ENCODE measurements at places on chromosomes 6 and 20.

- no peak for DNase-seq
These were observed 37.7 kb downstream of the MAP3K4 start for GRCh38 chr6:161029195-161029809.

GRCh38 chr20:63457737-63458136 lies 14.7 kb downstream of the KCNQ2 start:
- no peak for DNase-seq

DNA sequence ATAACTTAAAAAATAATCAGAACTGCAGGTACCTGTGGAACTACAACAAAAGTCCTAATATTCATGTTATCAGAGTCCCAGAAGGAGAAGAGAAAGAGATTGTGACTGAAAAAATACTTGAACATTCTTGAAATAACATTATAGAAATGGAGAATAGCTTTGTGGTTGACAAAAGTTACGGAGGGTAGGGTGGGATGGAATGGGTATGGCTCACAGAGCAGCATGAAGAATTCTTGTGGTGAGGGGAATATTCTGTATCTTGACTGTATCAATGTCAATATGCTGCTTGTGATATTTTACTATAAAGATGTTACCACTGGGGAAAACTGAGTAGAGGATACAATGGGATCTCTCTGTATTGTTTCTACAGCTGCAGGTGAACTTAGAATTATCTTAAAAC lies 122.5 kb downstream of the DST start:
- no peak for DNase-seq

DNA sequence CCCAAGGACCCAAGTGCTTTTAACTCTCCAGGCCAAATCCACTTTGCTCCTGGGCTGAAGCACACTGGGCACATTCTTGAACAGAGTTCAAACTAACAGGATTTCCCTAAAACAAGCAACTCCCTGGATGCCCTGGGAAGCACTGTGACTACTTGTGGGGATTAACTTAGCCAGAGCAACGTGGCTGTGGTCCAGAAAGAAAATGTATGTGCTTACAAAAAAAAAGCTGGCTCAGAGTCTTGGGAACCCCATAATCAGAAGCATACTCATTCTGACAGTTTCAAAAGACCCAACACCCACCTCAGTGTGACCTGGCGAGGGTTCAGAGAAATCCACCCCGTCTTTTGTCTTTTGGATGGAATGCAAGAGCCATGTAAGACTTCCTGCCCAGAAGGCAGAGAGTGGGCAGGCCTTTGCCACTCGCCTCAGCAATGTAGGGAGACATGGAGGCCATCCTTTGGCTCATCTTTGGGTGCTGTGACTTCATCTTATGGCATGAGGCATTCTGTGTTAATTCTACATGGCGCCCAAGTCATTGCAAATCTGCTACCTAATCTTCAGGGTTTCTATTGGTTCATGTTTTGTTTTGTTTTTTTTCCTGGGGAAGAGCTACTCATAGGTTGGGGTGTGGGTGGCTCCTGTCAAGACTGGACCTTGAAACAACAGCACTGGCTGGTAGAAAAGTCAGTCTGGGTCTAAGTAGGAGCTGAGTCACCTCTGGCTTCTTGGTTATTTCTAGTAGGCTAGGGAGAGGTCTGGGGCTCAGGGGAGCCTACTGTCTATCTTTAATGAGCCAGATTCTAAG lies 248.6 kb upstream of the SUPT3H start:
- DNase-seq = no peak

DNA sequence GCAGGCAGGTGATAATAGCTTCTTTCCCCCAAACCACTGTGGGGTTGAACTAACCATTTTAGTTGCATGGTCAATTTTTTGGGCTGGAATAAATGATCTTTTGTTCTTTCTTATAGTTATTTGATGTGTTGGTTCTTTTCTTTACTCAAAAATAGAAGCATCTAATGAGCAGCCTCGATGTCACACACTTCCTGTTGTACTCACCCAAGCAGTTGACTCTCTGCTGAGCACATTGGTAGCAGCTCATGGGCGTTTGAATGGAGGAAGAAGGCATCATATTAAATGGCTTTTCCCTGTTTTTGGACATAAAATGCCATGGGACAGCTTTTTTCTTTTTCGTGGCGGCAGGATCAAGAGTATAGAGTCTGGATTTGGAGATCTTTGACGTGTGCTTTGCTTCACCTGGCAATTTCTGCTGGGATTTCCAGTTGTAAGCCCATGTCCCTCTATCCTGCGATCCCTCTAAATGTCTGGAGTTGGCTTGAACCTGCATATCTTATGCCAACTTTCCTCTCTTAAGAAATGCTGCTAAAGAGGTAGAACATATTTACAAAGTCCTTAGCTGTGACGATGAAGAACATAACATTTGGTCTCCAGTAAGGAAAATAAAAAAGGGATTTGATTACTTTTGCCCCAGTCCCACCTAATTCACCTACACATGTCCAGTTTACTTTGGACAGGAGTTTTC lies 268.3 kb downstream of the PRL start:
- no peak for DNase-seq

- DNase-seq = no peak
These were observed 172.1 kb downstream of the FOXC1 start for GRCh38 chr6:1781817-1782184.

DNA sequence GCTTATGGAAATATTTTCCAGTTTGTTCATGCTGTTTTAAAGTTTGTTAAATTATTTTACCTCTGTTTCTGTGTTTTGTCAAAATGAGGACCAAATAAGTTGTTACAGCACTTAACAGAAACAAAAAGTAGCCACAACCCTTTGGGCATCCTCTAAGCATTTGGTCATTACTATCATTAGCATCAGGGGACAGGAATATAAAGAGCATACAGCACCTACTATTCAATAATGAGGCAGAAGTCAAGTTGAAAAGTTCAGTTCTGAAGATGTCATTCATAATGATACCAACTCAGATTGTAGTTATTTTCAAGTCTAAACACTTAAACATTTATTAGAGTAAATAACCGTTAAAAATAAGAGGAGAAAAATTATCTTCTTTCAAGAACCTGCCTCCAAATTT lies 862.3 kb upstream of the FLRT3 start:
- no peak for DNase-seq

DNA sequence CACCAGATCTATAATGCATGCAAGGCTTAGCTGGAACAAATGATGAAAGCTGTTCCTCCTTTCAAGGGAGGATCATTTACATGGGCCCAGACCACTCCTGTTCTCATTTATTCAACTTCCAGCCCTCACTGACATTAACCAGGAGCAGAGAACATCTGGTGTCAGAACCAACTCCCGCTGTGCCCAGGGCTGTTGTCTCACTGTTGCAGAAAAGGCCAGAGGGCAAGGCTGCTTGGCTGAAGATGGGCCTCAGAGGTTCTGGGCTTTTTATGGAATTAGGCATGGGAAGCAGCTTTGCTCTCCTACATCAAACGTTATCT lies 164.2 kb downstream of the GMPR start:
- DNase-seq = no peak

- no peak for DNase-seq
These were observed 81.5 kb downstream of the KIF13A start for GRCh38 chr6:17905611-17906592.

DNA sequence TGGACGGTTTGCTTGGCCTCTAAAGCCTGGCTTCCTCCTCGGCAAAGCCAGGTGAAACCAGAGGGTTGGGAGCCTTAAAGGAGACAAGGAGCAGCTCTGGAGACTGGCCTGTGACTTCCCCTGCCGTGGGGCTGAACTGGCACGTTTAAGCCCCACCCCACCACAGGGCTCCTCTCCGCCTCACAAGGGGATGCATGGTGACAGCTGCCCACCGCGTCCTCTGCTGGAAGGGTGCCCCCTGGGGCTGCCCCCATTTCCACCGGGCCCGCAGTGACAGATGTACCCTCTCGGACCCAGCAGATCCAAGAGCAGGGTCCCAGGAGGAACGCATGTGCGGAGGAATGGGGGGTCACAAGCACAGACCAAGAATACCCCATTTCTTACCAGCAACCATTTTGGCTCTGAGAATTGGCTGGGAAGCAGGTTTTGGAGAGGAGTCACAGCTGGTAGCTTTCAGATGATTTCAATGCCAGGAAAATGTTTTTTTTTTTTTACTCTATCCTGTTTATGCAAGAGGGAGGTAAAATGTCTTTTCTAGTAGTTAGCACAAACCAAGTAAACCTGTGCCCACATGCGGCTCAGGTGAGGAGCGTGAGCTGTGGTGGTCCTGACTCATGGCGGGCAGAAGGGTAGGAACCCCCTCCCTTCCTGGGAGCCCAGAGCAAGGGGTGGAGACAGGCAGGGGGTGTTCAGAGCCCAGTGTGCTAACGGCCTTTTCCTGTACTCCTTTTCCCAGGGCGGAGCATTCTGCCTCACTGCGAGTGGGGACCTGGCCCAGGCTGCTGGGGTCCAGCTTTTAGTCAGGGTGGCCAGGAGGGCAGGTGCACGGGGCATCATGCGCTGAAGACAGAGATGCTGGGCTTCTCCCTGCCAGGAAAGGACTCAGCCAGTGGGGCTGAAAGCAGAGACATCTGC lies 33.0 kb downstream of the FRMD1 start:
- no peak for DNase-seq

DNA sequence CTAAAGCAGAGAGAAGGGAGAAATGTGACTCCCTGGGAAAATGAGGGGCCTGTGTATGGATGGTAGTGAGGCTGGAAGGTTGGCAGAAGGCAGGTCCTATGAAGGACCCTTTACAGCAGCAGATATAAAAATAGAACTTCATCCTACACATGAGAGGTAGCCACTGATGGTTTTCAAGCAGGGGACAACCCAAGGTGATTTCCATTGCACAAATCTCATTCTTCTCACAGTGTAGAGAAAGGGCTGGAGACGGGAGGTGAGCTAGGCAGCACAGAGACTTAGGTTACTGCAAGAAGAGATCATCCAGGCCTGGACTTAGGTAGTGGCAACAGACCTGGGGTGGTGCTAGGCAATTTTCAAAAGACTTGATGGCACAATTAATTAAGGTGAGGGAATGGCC lies 30.7 kb downstream of the TRAM2 start:
- DNase-seq = no peak

DNA sequence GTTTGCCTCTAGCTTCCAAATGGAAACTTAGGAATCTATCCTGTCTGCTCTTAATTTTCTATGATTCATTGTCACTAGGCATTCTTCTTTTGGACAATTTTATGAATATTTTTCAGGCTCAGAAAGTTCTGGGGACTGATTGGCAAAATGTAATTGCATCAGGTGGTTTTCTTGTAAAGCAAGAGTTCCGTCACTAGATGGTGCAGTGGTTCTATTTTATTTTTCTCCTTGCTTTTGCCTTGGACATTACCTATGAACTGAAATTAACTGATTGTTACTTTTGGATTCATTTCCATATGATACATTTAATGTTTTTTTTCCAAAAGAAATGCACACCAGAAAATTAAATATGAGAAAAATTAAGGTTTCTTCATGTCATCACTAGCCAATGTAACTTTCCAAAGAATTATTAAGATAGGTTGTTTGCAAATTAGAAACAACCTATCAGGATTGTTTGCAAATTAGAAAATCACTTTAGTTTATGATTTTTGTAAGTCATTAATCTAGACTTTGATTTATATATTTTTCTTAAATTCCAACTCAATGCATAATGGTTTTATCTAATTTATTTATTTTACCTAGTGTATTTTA lies 48.0 kb downstream of the TMEM170B start:
- DNase-seq = no peak

DNA sequence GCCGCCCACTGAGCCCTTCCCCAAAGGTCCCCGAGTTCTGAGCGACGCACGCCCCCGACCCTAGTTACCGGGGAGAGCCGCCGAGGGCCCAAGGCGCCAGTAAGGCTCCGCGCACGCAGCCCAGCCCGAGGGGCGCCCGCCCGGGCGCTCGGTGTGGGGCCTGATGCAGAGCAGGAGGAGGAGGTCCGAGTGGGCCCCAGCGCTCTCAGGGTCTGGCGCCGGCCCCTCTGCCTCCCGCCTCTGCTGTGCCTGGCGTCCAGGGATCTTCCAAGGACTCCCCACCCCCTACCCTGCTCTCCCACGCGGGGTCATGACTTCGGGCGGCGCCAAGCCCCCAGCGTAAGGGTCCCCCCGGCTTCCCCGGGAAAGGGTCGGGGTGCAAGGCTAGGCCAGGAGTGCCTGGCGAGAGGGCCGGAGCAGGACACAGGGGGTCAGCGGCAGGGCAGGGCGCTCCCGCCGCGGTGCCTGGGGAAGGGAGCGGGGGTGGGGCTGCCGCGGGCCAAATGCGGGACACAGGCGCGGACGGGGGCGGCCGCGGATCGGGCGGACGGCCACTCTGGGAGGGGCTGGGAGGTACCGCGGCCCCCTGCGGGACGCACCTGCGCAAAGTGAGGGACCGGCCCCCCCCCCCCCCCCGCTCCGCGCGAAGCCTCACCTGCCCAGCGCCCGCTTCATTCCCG lies 637 bp downstream of the ABHD12 start:
- no peak for DNase-seq

GRCh38 chr6:123888771-123889513 lies 85.3 kb downstream of the NKAIN2 start:
- no peak for DNase-seq

- DNase-seq = no peak
These were observed 2.7 kb downstream of the ITCH start for GRCh38 chr20:34365765-34366213.

GRCh38 chr6:143525356-143525755 lies 13.8 kb upstream of the FUCA2 start:
- DNase-seq = no peak

GRCh38 chr6:3442431-3443220 lies 14.2 kb downstream of the SLC22A23 start:
- DNase-seq = no peak

- no peak for DNase-seq
These were observed 328.1 kb downstream of the ARHGAP18 start for GRCh38 chr6:129381885-129382284.

DNA sequence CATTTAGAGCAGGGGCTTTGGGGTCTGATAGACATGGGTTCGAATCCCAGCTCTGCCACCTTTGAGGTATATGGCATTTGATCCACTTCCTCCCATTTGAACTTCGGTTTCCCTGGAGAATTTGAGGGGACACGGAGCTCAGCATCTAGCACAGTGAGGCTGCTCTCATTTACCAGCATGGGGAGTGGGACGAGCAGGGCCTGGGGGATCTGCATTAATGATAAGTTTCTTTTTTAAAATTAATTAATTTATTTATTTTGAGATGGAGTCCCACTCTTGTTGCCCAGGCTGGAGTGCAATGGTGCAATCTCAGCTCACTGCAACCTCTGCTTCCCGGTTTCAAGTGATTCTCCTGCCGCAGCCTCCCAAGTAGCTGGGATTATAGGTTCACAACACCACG lies 52.6 kb downstream of the VSTM2L start:
- no peak for DNase-seq

- DNase-seq = peak; percentile 53
These were observed 22.7 kb upstream of the RNF24 start for GRCh38 chr20:4038047-4038459.

DNA sequence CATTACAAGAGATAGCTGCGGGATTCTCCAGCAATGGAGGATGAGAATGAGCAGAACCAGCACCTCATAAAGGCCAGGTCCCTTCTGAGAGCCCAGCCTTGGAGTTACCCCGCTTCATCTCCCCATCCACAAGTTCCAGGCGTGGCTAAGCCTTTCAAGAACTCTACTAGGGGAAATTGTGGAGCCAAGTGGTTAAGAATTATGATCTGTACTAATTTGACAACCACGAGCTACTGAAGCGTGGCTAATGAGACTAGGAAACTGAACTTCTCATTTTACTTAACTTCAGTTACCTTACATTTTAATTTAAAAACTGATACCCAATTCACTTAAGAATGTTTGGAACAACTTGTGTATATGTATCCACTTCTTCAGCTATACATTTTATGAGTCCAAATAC lies 401.0 kb downstream of the PTPRT start:
- no peak for DNase-seq

GRCh38 chr6:24100024-24100769 lies 25.8 kb upstream of the NRSN1 start:
- no peak for DNase-seq

- DNase-seq = no peak
These were observed 145.3 kb upstream of the NRN1 start for GRCh38 chr6:6152060-6152459.

GRCh38 chr6:12750416-12750815 lies 33.8 kb downstream of the PHACTR1 start:
- DNase-seq = no peak

Measured in C1 segment of cervical spinal cord (tissue), 14 donors.